Stimulated activated CD4-positive, alpha-beta T cell treated with anti-CD3 and anti-CD28 coated beads, Interleukin-15, amount 100 ng/mL, for 1 hour (primary cell): ENCODE measurements at places on chromosomes 6 and 20.

- DNase-seq, result no peak
These were observed 73.0 kb upstream of the KCNG1 start for GRCh38 chr20:51095633-51096521.

GRCh38 chr6:13478525-13478966, 8.9 kb downstream of the GFOD1 start:
- no peak for DNase-seq

DNA sequence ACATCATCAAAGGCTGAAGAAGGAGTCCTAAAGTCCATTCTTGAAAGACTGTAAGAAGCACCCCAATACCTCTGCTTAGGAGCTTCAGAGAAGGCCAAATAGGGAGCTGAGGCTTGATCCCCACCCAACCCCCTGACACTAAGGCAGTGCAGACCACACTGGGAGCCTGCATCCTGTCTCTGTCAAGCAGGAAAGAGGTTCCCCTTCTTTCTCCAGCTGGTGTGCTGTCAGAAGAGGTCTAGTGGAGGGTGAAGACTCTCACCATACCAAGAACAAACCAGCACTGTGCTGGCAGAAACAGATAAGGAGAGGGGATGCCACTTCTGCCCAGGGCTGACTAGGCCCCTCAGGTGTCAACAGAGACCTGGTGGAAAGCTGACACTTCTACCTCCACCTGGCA, 19.9 kb downstream of the GZF1 start:
- DNase-seq, result no peak

- no peak for DNase-seq
These were observed 602.5 kb upstream of the CDH4 start for GRCh38 chr20:60649541-60649940.

- DNase-seq, result no peak
These were observed 727 bp downstream of the EDEM2 start for GRCh38 chr20:35146299-35146919.
